Kidney (tissue), 22 donors: ENCODE measurements at places on chromosomes 12 and 14.

GRCh38 chr12:93851257-93851671 is 174.1 kb downstream of the CRADD start:
- no peak for DNase-seq

DNA sequence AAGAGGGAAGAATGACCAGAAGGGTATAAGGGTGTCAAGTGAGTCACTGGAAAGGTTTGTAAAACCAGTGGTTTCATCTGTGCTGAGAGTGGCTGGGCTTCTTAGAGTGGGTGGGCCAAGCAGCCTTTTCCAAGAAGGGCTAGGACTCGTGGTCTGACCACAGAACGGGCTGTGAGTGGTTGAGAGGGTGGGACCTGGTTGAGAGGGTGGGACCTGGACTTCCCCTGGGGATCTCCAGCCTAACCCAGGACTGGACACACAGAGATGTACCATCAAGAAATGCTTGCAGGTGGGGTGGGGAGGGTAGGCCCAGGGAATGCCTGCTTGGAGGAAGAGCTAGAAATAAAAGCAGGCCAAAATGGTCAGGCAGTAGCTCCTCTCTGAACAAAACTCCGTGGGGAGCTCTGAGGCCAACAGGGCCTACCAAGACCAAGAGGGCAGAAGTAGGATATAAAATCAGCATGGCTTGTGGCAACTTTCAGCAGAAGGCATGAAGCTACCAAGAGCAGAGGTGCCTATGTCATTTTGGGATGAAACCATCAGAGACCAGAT is 140.5 kb downstream of the FOXN3 start:
- DNase-seq = no peak

DNA sequence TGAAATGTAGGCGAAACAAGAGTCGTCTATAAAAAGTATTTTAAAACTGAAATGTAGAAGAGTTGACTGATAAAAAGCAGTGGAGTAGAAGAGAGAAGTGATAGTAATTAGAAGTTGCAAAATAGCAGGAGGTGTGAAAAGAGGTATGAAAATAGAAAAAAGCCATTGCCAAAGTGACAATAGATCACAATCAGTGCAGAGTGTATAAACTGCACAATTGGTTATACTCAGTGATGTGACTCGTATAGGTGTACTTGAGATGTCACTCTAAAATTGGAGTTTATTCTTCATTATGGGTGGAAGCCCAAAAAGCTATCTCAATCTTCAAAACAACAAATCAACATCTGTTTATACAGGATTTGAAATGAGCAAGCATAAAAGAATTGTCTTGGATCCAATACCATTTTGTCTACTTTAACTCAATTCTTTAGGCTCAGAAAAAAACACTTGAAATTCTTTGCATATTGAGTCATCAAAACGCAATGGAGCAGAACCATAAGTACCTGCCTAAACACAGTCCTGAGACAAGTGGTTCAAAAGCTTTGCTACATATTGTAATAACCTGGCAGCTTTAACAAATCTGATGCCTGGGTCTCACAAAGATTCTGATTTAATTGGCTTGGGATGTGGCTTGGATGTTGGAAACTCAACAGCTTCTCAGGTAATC is 8.8 kb downstream of the IKBIP start:
- DNase-seq = no peak

- DNase-seq = no peak
These were observed 132.3 kb downstream of the EML1 start for GRCh38 chr14:99925471-99925870.

DNA sequence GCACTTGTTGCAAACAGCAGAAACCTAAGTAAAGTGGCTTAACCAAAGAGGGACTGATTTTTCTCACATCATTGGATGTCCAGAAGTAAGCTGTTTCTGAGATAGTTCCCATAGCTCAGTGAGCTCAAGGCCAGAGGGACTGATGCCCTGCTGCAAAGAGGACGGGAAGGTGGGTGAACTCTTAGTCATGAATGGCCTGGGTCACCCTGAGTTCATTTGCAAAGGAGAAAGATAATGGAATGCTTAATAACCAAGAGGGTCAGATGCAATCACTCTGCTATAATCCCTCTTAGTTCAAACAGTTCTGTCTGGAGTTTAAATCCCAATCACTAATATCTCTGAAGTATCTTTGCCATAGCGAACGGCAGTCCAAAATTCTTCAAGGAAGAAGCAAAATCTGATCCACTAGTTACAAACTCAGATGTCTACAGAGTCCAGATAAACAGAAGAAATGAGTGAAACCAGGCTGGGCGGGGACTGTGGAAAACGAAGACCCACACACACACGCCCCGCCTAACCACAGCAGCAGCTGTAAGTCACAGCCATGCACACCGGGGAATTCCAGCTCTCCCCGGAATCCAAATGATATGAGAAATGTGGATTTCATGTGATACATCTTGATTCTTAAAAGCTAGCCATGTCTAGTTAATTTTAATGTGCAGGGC is 289.5 kb downstream of the TMEM132D start:
- no peak for DNase-seq
